MV-4-11 (cell line): ENCODE measurements at places on chromosomes 5 and 9.

DNA sequence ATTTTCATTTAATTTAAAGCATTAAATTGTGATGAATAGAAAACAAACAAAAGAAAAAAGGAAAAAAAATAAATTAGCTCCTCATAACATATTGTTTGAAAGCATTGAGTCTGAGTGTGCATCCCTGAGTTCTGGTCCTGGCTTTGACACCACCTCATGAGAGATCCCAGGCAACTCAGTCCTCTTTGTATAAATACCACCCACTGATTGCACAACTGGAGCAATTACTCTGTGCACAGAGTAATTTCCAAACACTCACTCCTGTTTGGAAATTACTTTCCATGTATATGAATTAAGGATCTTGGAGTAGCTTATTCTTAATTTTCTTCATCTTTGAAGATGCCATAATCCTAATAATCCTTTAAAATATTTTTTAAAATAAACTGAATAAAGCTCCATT, 59.4 kb upstream of the C5orf46 start:
- DNase-seq: no peak

- peak; percentile 49 for DNase-seq
Measured at GRCh38 chr9:131645078-131645776, 94.6 kb downstream of the RAPGEF1 start.

- DNase-seq: no peak
Measured at GRCh38 chr5:39772307-39772706, 347.5 kb upstream of the DAB2 start.

DNA sequence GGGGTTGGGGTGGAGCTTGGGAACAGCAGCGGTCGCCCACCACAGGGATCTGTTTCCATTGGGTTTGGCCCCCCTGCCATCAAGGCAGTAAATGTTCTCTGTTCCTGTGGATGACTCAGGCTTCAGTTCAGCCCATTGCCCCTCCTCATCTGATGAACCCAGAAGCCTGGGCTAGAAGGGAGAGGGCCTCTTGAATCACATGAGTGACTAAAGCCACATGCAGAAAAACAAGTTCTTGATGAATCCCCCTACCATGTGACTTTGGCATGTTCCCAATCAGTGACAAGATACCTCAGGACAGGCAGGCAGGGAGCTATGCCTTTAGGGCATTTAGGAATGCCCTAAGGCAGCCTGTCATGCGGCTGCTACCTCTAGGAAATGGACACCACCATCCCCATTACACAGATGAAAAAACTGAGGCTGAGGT, 2.5 kb downstream of the SH3PXD2B start:
- DNase-seq: no peak

GRCh38 chr5:1108865-1109174, 3.0 kb downstream of the SLC12A7 start:
- peak; percentile 53 for DNase-seq

DNA sequence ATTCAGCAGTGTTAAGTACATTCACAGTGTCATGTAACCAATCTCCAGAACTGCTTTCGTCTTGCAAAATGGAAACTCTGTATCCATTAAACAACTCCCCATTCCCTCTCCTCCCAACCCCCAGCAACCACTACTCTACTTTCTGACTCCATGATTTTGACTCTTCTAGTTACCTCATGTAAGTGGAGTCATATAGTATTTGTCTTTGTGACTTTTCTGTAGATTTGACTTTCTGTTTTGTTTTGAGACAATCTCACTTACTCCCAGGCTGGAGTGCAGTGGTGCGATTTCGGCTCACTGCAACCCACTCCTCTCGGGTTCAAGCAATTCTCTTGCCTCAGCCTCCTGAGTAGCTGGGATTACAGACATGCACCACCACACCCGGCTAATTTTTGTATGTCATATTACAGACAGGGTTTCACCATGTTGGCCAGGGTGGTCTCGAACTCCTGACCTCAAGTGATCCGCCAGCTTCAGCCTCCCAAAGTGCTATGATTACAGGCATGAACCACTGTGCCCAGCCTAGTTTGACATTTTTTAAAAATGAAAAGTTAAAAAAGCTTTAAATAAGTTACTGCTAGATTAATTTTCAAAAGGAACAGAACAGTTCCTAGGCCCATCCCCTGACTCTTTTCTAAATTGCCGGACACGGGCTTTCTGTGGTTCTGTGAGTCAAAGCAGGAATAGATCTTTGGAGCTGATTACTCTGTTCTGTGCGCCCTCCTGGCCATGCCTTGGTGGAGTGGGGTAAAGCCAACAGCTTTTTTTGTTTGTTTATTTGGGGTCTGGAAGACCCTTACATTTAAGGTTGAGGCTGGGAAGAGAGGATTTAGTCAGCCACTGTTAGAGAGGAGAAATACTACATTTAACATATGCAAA, 59.3 kb downstream of the RALGPS1 start:
- DNase-seq: no peak

DNA sequence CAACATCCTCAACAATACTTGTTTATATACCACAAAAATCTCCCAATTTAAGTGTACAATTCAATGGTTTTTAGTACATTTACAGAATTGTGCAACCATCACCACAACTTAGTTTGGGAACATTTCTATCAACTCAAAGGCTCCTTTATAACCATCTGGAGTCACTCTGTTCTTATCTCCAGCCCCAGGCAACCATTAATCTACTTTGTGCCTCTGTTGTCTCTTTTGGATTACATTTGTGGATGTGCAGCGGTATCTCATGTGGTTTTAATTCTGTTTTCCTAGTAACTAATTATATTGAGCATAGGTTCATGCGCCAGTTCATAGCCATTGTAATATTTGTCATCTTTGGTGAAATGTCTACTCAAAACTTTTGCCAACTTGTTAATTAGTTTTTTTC, 14.4 kb downstream of the ADAMTS19 start:
- DNase-seq: no peak

DNA sequence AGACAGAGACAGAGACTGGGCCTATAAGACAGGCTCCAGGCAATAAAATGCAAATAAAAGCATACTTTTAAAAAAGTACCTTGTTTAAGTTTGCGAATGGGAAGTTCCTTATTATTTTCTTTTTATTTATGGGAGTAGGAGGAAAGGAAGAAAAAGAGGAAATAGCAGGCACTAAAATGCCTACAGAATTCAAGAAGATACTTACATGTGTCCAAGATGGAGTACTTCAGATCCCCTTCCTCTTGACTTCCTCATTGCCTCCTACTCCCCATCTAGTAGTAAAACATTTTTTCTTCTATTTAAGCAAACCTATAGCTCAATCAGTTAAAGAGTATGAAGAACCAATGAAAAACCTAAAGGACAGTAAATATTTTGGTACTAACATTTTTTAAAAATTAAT, 24.8 kb downstream of the GKAP1 start:
- DNase-seq: peak; percentile 24

GRCh38 chr5:174552428-174552827, 172.0 kb upstream of the MSX2 start:
- no peak for DNase-seq
